Stimulated activated CD4-positive, alpha-beta T cell treated with anti-CD3 and anti-CD28 coated beads, Interleukin-12 subunit alpha, Interleukin-12 subunit beta, amount 100 ng/mL, for 24 hours (primary cell): ENCODE measurements at places on chromosomes 2 and 18.

GRCh38 chr18:44526705-44527415 is 153.8 kb upstream of the SETBP1 start:
- DNase-seq: no peak

GRCh38 chr2:106931717-106932335 is 45.9 kb upstream of the ST6GAL2 start:
- DNase-seq: no peak

DNA sequence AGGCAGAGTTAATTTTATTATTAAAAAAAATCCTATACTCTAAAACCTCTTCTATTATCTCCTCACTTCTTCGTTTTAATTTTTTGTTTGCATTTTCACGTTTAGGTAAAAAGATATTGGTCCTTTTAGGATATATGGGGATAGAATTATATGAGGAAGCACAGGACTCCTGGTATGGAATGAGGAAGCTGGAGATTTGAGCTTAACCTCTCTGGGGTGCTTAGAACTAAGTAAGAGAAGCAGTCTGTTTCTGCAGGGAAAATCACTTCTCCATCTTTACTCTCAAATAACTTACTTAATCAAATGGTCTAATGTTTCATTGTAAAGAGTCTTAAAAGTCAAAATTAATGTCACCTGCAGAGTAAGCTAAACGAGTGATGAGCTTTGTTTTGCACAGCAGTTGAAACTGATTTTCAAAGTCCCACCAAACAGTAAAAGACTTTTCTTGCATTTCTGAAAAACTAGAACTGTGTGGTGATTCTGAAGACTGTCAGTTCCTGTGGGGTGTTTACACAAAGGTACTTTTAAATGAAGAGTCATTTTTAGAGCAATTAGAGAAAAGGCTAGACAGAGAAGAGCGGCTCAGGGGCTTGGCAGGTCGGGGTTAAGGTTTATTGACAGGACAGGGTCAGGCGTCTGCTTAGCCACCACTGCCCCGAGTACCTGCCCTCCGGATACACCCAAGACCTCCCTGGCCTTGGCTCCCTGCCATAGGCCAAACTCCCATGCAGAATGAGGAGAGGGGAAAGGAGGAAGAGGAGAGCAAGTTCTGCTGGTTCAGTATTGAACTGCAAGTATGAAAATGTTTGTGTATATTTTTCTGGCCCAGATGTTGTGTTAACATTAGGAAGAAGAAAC is 21.6 kb downstream of the METAP1D start:
- no peak for DNase-seq

DNA sequence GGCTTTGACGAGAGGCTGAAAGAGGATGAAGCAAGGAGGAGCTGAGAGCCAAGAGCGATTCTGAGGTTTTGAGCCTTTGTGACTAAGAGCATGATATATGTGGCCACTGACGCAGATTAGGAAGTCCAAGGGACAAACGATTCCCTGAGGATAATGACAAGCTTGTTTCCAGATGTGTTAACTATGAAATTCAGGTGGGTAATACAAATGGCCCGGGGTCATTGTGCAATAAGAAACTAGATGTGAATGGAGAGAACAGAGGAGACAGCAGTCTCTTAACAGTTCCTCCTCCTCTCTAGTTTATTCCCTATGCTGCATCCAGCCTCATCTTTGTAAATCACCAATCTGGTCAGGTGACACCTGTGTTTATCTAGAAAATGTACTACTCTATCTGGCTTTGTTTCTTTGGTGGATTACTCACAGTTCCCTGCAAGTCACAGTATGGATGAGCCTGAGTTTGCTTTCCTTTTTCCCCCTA is 84.2 kb downstream of the SOCS6 start:
- no peak for DNase-seq

- no peak for DNase-seq
Observed at GRCh38 chr2:34403512-34403911, 804.4 kb upstream of the FAM98A start.

- DNase-seq: no peak
Observed at GRCh38 chr2:42049221-42050009, 1.6 kb downstream of the PKDCC start.

DNA sequence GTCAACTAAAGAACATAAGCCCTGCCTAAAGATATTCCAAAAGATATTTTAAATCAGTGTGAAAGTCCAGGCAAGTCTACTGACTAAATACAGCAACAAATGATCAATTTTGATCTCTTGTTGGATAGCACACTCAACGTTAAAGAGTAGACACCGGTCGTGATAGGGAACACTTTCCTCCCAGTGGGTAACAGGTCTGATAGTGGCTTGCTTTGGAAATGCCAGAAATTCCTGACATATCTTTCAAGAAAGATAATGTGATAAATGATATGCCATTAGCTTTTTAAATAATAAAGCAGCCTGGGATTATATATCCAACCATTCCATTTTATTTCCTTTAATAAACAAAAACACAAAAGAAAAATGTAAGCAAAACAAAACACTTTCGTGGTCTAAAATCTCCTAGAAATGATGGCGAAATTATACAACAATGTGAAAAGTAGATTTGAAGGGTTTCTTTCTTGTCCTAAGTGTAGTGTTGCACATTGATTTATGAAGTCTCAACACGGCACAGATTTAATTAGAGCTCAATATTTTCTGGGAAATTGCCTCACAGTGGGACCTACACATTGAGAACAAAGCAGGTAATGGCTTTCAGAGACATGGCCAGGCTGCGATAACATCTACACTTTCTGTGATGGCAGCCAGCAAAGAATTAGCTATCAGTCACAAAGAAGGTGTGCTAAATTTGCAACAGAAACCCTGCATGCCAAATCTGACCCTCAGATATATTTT is 158.6 kb downstream of the PPP1R1C start:
- no peak for DNase-seq

DNA sequence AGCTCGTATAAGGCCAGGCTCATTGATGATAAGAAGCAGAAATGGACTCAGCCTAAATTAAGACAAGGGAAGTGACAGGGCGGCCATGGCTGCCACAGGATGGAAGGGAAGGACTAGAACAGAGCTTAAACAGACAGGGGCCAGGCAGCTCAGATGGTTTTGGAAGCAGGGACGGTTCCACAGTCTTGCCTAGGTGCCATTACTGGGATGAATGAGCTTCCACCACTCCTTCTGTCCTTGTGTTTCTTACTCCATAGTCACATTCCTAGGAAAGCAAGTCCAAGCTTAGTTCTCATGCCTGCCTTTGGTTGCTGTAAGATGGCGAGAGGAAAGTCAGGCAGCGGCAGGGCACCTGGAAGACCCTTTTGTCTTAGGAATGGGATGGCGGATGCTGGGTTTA is 11.9 kb downstream of the GNLY start:
- no peak for DNase-seq

DNA sequence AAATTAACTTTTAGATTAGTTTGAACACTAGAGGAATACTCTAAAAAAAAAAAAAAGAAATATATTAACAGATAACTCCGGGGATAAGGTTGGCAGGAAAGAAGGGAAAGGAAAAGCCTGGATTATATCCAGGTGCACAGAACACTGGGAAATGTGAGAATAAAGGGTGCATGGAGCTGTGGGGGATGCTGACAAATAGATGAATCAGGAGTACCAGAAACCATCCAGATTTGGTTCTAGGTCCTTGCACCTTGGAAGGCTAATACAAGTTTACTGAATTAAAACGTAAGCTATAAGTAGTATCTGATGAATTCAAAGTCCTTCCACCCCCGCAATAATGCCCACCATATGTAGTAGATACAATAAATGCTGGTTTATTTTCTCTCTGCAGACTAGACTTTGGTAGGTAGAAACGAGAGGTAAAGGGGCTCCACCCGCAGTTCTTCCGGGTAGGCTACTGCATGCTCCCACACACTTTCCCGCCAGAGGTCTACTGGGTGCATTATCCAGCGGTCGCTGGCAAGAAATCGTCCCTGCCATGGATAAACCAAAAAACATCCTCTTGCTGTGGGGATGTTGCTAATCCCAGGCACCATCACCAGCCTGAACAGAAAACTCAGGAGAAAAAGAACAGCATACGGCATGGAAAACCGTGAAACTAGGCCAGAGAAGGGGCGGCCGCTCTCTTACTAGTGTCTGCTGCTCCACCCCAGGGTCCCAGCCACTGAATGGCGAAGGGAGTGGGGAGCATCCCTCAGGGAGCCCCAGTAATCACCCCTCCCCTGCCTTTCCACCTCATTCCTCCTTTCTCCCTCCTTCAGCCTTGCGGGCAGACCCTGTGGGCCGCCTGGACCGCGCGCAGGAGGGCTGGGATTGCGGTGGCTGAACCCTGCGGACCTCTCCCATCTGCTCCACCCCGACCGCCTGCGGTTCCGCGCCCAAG is 1.5 kb downstream of the CNRIP1 start:
- DNase-seq: no peak
